H4 (cell line): ENCODE measurements at places on chromosomes 1 and 21.
A peak's percentile ranks its signal among the peaks of the same experiment; 100 is the strongest.

DNA sequence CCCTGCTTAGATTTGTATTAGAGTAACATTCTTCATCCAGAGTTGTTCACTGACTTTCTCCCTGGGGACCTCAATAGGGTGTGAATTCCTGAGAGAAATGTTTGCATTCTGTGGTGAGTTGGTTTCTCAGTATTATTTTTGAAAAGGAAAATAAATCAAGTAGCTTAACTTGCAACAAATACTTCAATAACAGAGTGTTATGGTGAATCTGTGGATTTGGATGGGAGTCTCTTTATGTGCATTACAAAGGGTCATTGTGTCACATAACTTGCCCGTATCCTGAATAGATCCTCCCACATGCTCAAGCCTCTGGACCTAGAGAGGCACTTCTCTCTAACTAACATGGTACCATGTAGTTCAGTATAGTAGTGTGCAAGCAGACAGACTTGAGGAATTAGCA is 68.4 kb upstream of the IPO9 start:
- no peak for DNase-seq

GRCh38 chr1:174222166-174222949 is 63.0 kb downstream of the RABGAP1L start:
- DNase-seq, result peak; percentile 19

- no peak for DNase-seq
Measured at GRCh38 chr1:220386494-220387195, 114.4 kb upstream of the RAB3GAP2 start.

DNA sequence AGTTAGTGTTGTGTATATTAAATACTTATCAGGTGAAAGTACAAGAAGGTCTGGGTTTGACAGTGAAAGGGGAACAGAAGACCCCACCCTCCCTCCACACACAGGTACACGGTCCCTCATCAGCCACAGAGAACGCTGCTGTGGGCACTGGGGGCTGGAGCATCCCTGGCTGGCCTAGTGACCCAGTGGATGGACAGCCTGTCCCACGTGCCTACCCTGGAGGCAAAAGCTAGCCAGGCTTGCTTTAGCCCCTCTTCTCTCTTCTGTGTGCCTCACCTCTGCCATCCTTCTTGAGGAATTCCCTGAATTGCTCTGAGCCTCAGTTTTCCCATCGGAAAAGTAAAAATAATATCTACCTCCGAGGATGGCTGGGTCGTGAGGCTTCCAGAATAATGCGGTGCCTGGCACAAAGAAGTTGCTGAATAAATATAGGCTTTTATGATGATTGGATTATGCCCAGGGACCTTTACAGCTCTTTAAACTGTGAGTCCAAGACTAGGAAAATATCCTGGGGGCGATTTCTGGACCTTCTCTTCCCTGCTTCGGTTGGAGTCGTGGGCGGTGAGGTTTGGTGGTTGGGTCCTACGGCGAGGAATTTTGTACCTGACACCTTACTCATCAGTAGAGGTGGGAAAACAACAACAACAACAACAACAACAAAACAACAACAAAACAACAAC is 918 bp downstream of the IFNLR1 start:
- no peak for DNase-seq

GRCh38 chr1:234243521-234244260 is 129.6 kb upstream of the COA6 start:
- no peak for DNase-seq

GRCh38 chr21:15171546-15171945 is 106.7 kb upstream of the NRIP1 start:
- no peak for DNase-seq

DNA sequence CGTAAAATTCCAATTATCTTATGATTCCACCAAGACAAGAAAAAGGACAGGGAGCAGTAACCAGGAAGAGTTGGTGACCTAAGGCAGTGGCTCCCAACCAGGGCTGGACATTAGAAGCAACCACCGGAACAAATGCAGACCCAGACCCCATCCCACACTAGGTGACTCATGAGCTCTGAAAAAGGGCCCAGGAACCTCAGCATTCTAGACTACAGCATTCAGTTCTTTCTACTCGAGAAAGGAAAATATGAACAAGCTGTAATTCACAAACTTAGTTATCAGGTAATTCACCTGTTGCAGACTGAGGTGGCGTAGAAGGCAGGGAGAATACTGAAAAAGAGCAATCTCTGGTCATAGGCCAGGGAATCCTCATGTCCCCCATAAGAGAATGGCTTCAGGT is 138.4 kb upstream of the KRTAP19-8 start:
- no peak for DNase-seq

GRCh38 chr1:158414651-158415345 is 11.2 kb downstream of the OR10K2 start:
- no peak for DNase-seq

DNA sequence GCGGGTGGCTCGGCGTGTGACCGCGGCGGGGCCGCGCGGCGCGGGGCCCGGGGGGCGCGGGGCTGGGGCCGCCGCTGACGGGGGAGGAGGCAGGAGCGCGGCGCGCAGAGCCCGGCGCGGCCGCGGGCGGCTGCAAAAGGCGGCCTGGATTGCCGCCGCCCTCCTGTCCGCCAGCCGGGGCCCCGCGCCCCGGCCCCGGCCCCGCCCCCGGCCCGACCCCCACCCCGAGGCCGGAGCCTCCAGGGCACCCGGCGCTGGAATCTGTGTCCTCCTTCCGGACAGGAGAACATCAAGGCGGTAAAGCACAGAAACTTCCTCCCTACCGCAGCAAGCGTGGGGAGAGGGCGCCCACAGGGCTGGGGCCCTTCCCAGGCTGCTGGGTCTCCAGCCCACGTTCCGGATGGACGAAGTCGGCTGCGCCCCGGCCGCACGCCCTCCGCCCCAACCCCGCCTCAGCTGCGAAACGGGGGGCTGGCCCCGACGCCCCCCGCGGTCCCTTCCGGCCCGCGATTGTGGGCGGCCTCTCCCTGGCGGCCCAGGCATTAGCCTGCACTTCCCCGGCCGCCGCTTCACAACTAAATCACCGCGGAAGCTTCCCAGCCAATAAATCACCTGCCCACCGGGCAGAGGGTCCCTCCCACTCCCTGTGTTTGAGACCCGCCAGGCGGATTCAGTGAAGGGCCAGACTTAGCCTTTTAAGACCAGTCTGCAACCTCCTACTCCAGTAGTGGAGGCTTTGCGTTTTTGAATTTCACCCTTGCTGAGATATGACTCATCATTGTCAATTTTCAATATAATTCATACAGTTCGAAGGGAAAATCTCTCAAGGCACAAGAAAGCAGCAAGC is 106.0 kb downstream of the SLC45A1 start:
- DNase-seq, result no peak

DNA sequence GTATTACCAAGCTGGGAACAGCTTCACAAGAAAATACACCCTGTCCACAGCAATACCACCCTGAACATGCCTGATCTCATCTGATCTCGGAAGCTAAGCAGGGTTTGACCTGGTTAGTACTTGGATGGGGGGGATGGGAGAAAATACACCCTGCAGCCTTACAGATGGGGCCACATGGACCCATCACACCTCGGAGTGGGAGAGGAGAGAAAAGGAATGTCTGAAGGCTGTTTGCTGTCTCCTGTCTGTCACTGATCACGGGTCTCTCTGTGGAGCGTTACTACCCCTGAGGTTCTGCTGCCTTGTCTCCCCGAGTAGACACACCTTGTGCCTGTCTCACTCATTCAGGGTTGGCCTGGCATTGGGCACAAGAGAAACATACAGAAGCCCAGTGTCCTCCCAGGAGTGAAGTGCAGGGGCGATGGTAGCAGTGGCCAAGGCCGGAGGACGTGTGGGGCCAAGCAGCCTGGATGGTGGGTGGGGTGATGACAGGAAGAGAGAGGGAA is 48.0 kb downstream of the TEX35 start:
- no peak for DNase-seq

DNA sequence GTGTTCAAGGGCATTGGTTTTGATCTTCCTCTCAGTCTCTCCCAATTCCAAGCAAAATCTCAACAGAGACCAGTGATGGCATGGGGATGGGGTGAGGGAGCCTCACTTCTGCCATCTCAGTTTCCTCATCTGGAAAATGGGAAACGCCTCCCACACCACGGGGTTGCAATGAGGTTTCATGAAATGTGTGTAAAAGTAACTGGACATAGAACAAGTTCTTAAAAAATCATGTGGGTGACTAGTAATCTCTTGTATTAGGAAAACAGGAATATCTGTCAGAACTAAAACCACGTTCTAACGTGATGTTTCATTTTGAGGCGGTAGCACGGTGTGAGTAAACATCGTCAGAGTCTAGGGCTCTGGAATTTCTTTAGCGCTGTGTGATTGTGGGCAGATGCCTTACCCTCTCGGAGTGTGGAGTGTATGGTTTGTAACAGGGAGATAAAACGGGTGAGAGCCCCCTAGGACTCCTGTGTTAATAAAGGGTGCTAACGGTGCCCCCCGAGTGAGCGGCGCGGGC is 55.5 kb upstream of the DNAJC6 start:
- DNase-seq, result no peak

GRCh38 chr1:109914587-109915240 is 4.1 kb downstream of the CSF1 start:
- no peak for DNase-seq

- DNase-seq, result no peak
Measured at GRCh38 chr1:43902058-43902831, 31.4 kb upstream of the ARTN start.

GRCh38 chr1:166182281-166182680 is 15.5 kb upstream of the FAM78B start:
- no peak for DNase-seq

- DNase-seq, result no peak
Measured at GRCh38 chr1:205381305-205381704, 24.6 kb upstream of the KLHDC8A start.

DNA sequence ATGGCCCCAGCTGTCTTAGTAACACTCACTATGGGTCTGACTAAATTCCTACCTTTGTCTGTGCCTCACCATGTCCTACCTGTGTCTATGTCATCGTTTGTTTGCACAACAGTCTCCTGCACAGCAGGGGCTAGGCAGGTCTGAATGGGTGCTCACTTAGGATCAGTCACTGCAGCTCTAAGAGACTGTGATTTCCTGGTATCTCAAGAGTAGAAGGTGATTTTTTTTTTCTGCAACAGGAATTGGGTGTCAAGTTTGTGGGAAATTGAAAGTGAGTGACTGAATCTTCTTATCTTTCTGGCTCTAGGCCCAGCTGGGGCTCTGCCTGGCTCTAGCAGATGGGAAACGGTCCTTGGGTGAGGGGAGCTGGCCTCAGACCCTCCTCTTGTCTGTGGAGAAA is 46.4 kb upstream of the TRABD2B start:
- no peak for DNase-seq
